ENCODE measurements at places on chromosomes 2 and 18.

- no peak for DNase-seq
These were observed 125.3 kb upstream of the ZEB2 start for GRCh38 chr2:144645083-144645778.

DNA sequence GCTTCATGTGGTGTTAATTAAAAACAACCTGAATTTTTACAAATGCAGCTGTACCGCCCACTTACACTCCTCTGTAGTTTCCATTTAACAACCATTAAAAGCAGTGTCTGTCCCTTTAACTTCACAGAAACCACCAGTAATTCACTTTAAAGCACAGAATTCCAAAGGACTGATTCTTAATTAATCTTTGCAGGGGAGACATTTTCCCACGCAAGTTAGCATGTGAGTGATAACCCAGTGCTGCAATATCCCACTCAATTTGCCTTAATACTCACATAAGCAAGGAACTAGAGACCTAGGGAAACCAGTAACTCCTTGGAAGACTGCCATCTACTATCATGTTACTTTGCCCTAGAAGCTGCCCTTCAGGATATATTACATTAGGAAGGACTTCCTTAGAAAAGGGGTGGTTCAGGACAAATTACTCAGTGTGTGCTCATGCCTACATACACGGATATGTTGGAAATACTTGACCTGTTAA lies 102.3 kb downstream of the OSR1 start:
- no peak for DNase-seq

DNA sequence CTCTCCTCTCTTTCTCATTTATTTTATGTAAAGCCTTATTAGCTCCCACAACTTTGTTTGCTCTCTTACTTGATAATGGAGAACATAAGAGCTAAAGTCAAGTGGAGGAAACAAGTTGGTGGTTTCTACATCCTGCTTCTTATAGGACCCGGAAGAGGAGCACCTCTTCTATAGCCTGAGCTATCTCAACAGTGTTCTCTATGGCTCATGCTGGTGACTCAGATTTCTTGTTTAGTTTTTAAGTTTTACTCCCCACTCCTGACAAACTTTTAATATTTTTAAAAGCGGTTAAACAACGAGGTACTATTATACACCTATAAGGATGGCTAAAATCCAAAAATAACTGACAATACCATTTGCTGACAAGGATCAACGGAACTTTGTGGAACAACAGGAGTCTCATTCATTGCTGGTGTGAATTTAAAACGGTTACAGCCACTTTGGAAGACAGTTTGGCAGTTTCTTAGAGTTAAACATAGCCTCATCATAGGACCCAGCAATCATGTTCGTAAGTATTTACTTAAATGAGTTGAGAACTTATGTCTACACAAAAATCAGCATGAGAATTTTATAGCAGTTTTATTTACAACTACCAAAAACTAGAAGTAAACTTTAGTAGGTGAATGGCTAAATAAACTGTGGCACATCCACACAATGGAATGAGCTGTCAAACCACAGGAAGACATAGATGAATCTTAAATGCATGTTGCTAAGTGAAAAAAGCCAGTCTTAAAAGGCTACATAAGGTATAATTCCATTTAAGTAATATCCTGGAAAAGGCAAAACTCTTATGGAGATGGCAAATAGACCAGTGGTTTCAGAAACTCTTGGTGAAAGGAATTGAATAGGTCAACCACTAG lies 12.7 kb upstream of the CDC42EP3 start:
- DNase-seq = no peak

DNA sequence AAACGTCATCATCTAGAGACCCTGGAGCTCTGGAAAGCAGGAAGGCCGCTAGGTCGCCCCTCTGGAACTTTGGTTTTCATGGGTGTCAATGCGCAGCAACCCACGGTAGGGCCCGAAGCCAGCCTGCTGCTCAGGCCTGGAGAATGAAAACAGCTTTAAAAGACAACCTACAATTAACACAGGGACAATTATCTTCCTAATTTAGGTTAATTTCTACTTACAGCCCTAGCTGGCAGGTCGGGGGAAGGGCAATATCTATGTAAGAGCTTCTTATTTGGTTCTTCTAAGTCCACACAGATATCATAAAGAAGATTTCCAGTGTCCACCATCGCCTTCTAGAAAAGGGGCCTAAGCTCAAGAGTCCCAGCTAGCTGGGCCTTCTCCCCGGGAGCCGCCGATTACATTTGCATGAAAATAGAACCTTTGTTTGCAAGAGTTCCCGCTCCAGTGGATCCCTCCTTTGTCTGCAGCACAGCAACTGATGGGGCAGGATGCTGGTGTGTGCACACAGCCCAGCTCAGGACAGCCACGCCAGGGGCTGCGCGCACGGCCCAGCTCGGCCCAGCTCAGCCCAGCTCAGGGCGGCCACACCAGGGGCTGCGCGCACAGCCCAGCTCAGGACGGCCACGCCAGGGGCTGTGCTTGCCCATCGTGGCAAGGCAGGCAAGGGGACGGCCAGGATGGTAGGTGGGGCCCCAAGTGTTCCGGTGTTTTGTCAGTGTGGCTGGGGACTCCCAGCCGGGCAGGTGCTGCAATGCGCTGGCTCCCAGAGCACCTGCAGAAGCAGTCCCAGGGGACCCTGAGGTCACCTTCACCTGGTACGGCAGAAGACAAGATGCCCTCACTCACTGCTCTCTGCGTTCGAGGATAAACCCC lies 109.1 kb downstream of the HDAC4 start:
- peak; percentile 92 for DNase-seq

GRCh38 chr2:71348302-71348701 lies 16.7 kb downstream of the ZNF638 start:
- DNase-seq = no peak

GRCh38 chr2:31297751-31298150 lies 63.8 kb downstream of the EHD3 start:
- no peak for DNase-seq

- DNase-seq = no peak
These were observed 4.9 kb downstream of the NEMP2 start for GRCh38 chr2:190529486-190530247.

GRCh38 chr18:78658531-78658930 lies 321.1 kb upstream of the SALL3 start:
- no peak for DNase-seq

DNA sequence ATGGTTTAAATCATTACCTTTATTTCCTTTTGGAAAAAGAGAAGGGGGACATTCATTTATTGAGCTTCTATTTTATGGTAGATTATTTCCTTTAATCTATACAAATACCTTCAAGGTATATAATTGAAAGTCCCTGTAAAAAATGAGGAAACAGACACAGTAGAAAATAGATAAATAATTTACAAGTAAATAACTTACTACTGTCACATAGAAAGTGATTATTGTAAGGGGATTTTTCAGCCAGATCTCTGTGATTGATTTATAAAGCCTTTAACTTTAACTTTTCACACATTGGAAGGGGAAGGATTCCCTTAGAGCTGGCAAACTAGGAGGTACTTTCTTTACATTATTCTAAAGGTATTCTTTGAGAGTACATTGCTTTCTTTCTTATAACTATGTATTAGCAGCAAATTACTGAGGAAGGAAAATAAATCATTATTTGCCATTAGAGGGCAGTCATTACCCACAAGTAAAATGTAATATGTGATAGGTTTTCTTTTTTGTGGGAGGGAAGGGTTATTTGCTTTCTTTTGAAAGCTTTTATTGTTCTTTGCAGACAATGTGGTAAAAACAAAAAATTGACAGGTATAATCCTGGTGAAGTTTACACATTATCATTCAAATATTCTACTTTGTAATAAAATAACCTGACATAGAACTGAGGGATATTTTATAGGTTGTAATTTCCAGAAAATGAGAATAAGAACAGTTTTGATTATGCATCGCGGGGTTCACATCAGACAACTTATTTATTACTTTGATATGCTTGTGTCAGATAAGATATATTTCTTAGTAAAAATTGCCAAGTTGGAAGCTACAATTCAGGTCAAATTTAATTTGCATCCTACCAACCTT lies 24.8 kb upstream of the RPE start:
- DNase-seq = no peak

DNA sequence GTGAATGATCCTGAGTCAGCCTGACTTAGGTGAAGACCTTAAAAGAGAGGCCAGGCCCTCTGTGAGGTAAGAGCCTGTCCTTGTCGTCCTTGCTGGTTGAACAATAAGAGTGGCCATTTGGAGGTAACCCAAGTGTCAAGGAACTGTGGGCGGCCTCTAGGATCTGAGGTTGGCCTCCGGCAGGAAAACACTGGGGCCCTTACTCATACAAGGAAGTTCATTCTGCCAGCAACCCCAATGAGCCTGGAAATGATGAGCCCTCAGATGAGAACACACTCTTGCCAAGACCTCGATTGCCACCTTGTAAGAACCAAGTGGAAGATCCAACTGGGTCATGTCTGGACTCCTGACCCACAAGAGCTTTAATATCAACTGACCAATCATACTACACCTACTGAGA lies 95.5 kb upstream of the LRATD1 start:
- DNase-seq = no peak

DNA sequence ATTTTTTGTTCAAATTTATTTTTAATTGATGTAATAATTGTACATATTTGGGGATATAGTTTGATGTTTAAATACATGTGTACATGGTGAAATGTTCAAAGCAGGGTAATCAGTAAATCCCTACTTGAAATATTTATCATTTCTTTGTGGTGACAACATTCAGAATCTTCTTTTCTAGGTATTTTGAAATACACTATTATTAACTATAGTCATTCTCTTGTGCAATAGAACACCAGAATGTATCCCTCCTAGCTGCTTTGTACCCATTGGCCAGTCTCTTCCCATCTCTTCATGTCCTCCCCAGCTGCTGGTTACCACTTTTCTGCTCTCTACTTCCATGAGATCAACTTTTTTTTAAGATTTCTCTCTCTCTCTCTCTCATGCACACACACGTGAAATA lies 126.5 kb downstream of the ZNF407 start:
- DNase-seq = no peak

GRCh38 chr18:70205421-70206397 lies at the start of gene RTTN:
TSS of gene RTTN (minus strand) at chr18:70205687. CDS start at chr18:70205658, 29 bp downstream.
- peak; percentile 98 for DNase-seq

DNA sequence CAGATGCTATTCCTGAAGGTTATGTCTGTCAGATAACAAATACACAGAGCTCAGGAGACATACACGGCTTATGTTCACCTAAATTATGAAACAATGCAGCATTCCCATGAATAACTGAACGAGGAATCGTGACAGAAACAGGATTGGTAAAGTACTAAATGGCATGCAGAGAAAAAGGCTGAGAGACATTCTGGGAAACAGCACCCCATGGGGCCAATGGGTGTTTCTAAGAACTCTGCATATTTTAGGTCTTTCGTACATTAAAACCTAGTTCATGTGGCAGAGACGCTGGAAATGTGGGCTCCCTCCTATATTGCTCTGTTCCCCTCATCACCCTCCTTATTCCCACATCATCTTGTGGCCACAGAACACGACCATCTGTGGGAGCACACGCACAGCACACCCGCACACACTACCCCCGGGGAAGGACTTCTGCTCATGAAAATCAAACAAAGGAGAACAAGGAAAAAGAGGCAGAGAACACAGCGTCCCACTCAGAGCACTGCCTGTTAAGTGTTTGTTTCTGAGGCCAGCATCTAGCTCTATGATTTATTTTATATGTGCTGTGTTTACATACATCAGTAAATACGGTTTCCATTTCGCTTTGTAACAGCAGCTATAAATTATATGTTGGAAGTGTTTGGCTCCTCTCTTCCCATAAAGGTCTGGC lies 143.6 kb downstream of the AFF3 start:
- DNase-seq = no peak

- no peak for DNase-seq
These were observed 62.6 kb downstream of the CERKL start for GRCh38 chr2:181594322-181594721.

- no peak for DNase-seq
These were observed 664 bp downstream of the CAMKMT start for GRCh38 chr2:44362207-44363015.

- no peak for DNase-seq
These were observed 78.3 kb downstream of the HDAC4 start for GRCh38 chr2:239322416-239323086.

- no peak for DNase-seq
These were observed 4.2 kb upstream of the PAX8 start for GRCh38 chr2:113282747-113283533.

GRCh38 chr2:55163941-55164390 lies 68.1 kb downstream of the CLHC1 start:
- DNase-seq = no peak

DNA sequence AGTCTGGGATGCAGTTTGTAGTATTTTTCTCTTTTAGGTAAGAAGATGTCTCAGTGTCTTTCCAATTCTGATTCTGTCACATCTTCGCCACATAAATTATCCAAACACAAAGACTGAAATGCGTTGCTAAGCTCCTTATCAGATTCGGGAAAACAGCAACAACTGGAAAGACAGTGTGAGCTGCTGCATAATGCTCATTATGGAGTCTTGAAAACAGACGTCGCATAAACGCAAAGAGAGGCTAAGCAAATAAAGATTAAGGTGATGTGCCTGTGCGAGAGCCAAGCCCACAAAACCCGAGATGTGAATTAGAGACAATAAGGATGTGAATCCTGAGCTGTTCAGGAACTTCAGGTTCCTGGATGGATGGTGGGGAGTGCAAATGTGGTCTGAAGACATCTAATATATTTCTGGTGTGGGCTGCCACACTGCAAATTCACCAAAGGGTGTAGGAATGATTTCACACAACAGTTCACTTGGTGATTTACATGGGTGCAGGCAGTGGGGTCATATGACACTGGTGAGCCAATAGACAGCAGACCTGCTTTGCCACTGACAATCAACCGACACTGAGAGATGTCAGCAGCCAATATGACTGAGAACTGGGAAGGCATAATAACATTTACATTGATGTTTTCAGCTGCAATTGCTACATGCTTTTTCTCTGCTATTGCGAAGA lies 195.8 kb downstream of the MTX2 start:
- no peak for DNase-seq

- DNase-seq = peak; percentile 80
These were observed at the start of gene PTPRN for GRCh38 chr2:219309278-219309677. TSS of gene PTPRN (minus strand) at chr2:219309401. CDS start at chr2:219309332, 69 bp downstream.

GRCh38 chr18:49322765-49323490 lies 137.5 kb downstream of the DYM start:
- no peak for DNase-seq

GRCh38 chr2:27710640-27711430 lies 47.1 kb downstream of the SLC4A1AP start:
- DNase-seq = no peak

DNA sequence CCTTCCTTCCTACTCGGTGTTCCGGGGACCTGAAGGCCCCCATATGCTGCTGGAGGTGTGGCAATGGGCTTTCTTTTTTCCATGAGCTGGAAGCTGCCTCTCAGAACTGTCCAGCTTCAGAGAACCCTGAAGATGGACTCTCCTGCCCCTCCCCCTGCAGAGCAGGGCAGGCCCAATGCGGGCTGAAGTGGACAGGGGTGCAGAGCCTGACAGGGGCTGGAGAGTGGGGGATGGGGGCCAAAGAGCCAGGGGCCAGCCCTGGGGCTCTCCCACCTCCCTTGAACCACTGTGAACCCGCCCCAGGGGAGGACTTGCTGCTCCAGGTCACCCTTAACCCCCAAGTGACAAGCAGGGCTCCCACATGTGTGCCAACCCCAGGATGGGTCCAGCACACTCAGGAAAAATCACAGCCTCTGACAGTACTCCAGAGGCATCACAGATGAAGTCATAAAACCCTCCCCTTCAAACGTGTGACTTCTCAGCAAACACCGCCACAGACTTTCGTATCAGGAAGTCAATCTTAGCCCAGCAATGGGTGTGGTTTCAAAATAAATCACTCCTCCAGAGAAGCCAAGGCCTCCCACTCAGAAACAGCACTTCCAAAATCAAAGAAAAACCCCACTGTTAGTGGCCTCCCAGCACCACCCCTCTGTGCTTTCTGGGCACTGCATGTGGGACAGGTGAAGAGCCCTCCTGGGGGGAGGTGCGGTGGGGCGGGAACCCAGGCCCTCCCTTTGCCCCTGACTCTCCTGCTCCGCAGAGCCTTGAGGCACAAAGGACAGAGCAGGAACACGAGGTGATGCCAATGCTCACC lies 135.8 kb downstream of the HDAC4 start:
- no peak for DNase-seq
